Activated CD4-positive, alpha-beta T cell treated with anti-CD3 and anti-CD28 coated beads, Interleukin-2, Interleukin-4, amounts not matched to agents 100 ng/mL and 50 ng/mL, durations not matched to agents 16 hours and 8 hours (primary cell): ENCODE measurements at places on chromosomes 4 and X.
A peak's percentile ranks its signal among the peaks of the same experiment; 100 is the strongest.

GRCh38 chr4:133156096-133156495 lies 7.0 kb downstream of the PCDH10 start:
- DNase-seq = no peak

GRCh38 chrX:15686818-15687685 lies 22.4 kb upstream of the CLTRN start:
- DNase-seq = peak; percentile 76

GRCh38 chr4:185232370-185232769 lies 23.0 kb downstream of the SNX25 start:
- no peak for DNase-seq

DNA sequence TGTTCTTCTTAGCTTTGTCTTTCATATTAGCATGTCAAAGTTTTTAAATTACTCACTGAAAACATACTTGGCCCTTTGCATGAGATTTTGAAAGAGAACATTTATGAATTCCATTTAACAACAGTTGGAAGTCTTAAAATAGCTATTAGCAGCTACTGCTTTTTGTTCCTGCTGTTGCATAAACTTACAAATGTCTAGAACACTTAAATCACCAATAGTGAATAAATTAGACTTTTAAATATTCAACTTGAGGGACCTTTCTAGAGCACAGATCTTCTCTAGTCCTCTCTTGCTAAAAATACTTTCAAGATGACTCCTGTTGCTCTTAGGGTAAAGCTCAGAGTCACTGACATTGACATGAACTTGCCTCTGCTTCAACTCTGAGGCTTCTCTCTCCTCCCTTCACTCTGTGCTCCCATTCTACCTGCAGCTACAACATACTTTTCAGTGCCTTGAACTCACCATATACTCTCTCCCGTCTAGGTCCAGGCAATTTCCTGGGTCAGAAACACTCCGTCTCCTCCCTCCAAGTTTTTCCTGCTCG lies 15.8 kb upstream of the TXK start:
- DNase-seq = no peak

DNA sequence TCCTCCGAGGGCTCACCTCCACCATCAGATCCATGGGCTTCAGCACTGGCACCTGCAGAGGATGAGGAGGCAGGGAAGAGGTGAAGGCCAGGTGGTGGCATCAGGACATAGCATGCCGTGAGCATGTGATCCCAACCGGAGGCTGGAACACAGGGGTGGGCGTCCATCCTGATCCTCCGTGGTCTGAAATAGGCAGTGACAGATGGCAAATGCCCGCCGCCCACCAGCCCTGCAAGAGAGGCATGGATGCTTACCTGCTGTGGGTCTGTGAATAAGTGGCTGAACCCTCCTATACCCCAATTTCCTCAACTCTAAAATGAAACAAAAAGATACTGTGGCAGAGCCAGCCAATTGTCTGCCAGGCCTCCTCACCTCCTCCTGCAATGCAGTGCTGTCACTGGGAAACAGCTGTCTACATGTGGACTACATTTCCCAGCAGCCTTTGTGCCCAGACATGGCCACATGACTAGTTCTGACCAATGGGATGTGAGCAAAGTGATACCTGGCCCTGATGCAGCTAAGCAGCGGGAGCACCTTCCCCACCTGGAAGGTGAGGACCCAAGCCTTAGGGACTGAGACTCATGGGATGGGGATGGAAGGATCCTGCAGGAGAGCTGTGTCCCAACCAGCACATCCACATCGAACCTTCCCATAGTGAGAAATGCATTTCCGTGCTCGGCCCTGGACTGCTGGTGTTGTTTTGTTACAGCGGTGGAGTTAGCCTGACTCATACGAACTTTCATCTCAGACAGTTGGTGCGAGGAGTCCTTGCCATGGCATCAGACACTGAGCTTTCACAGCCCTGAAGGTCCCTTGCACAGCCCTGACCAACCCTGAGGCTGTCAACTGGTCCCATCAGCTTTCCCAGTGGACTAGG lies 99.5 kb downstream of the PPP2R2C start:
- peak; percentile 54 for DNase-seq

DNA sequence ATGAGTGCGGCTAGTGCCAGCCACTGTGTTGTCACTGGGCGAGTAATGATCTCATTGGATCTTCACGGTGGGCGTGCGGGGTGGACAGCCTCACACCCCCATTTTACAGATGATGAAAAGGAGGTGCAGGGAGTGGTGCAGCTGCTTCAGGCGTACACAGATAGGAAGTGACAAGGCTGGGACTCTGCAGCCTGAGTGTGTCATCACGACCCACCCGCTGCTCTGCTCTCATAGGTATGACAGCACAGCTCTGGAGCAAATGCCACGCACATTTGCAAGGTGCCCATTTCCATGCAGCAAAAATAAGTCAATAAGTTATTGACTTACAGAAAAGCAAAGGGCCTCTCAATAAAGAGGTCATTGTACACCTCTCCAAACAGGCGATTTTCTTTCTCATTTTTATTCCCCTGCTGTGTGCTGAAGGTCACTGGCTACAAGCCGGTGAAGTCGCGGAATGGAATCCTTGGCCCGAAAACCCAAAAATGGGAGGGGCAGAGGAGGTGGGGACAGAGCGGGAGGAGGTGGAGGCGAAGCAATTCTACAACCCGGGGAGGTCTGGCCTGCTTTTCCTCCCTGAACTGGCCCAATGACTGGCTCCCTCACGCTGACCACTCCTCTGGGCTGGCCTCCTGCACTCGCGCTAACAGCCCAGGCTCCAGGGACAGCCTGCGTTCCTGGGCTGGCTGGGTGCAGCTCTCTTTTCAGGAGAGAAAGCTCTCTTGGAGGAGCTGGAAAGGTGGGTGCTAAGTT lies at the start of gene SOD3:
Gene SOD3, plus strand, starts transcription at position 658 of the 750 bp plus-strand sequence. CDS start 3,949 bp downstream, outside the sequence.
- no peak for DNase-seq

- no peak for DNase-seq
These were observed 7.6 kb upstream of the PCDH19 start for GRCh38 chrX:100417681-100418080.

DNA sequence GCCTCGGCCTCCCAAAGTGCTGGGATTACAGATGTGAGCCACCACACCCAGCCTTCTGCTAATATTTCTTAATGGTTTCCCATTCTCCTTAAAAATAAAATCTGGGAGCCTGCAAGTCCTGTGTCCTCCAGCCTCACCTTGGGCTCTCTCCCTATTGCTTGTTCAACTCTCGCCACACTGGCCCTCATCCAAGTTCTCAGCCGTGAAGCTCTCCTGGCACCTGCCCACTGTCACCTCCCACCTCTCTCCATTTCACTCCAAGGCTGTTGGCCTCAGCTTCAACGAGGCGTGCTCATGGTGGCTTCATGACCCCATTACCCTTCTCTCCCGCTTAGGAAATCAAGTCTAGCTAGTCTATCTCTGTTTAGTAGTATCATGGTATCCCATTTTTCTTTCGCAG lies 9.5 kb upstream of the ETNPPL start:
- no peak for DNase-seq

GRCh38 chr4:152259866-152260265 lies 276.0 kb downstream of the FBXW7 start:
- DNase-seq = no peak

GRCh38 chr4:145735347-145735675 lies 55.4 kb downstream of the C4orf51 start:
- DNase-seq = no peak

- DNase-seq = no peak
These were observed 48.4 kb downstream of the CHM start for GRCh38 chrX:85998954-85999353.

GRCh38 chrX:115616943-115617563 lies 56.1 kb downstream of the PLS3 start:
- peak; percentile 74 for DNase-seq

- DNase-seq = no peak
These were observed 34.1 kb upstream of the MXD4 start for GRCh38 chr4:2295900-2296442.

DNA sequence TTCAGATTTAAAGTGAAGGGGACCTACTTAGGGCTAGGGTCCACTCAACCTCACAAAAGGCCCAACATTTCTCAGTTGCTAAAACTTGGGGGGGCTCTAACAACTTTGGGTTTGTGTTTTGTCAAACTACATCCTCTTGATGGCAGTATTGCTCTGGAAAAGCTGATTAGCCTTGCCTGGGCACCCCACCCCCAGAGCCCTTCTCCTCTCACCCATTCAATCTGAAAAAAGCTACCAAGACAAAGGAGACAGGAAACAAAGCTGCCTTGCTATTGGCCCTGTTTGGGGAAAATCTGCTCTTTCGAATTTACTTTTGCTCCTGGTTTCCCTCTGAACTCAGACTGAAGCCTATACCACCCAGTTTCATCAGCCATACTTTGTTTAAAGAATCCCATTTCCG lies 195.2 kb upstream of the STK26 start:
- peak; percentile 85 for DNase-seq

DNA sequence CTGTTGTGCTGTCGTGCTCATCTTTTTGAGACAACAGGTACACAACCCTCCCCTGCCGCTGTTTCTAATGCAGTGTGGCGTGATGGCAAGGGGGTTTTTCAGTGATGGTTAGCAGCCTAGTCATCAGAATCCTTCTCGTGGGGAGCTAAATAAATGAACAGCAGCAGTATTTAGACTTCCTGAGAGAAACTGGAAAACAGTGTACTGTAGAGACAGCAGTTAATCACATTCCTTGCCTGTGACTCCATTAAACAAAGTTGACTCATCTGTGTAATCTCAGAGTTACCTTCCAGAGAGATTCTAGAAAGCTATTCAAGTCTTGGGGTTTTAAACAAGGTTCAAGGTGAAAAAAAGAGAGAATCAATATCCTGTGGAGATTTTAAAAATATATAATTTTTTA lies 1753.2 kb upstream of the PCDH7 start:
- no peak for DNase-seq

DNA sequence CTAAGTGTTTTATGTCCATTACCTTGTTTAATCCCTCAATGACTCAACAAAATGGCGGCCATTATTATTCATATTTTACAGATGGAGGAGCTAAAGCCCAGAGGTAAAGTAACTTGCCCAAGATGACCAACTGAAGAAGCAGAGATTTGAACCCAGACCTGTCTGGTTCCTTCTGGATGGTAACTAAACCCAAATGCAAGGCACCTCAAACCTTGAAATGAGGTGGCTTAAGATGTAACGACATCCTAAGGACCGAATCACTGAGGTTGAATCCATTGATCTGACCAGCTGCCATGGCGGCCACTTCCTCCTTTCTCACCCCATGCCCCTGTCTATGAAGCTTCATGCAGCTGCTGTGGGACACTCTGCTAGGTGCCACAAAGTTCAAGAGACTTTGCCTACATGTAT lies 932 bp downstream of the TLR10 start:
- no peak for DNase-seq

GRCh38 chrX:15242899-15243555 lies 26.9 kb downstream of the ASB9 start:
- DNase-seq = peak; percentile 51

- DNase-seq = no peak
These were observed 65.3 kb downstream of the PAPSS1 start for GRCh38 chr4:107654694-107655093.

DNA sequence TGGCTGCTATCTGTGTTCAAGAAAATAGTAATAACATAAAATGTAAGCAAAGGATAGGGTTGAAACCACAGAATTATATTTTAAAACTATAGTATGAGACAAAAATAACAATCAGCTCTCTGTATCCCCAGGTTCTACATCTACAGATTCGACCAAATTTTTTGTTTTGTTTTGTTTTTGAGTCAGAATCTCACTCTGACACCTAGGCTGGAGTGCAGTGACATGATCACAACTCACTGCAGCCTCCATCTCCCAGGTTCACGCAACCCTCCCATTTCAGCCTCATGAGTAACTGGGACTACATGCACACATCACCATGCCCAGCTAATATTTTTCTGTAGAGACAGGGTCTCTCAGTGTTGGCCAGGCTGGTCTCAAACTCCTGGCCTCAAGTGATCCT lies 113.2 kb downstream of the MAB21L2 start:
- peak; percentile 13 for DNase-seq

DNA sequence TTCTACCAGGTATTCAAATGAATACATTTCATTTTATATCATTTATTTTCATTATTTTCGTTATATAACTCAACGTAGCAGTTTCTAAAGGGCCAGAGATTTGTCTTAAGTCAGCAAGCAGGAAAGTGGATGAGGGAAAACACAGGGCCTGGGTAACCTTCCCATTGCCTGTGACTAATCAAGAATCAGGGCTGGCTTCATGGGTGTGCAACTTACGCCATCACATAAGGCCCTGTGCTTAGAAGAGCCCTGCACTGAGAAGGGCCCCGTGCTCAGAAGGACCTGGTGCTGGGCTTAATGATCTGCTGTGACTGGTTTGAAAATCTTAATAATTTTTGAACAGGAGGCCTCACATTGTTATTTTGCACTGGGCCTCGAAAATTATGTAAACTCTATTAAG lies 65.4 kb upstream of the FAM9C start:
- DNase-seq = no peak

DNA sequence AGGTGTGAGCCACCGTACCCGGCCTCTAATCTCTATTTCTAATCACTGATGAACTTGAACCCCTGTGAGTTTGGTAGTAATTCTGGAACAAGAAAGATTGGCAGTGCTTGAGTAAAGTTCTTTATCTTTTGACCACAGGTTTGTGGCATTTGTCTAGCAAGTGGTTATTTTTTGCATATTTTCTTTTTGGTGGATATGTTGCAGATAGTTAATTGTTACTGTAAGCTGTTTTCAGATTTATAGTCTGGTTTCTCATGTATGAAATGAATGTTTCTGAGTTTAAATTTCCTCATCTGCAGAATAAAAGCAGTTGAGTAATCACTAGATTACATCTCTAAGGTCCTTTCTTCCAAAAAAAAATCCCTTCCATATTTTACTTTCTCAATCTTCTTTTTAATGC lies 105.2 kb downstream of the GASK1B start:
- DNase-seq = no peak

DNA sequence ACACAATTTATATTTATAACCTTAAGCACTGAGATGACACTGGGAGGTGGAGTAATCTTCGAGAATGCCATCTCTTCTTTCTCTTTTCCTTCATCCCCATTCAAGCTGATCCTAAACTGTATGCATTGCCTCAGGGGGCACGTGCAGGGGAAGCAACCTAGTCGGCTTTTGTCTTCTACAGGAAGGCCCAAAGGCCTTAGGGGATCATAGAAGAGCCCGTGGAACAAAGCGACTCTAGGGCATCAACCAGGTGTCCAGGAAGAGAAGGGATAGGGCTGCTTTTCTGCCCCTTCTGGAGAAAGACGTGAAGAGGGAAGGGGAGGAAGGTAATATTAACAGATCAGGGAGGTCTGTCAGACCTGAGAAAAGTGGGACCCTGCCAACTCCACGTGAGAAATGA lies 6.9 kb upstream of the TLR8 start:
- DNase-seq = no peak
